ENCODE measurements at places on chromosomes 1 and 21.

GRCh38 chr1:54397980-54398379, 8.2 kb downstream of the SSBP3 start:
- no peak for DNase-seq

GRCh38 chr1:226134170-226135058, 52.1 kb downstream of the ACBD3 start:
- DNase-seq = no peak

GRCh38 chr1:246355411-246356230, 151.5 kb downstream of the SMYD3 start:
- DNase-seq = no peak

DNA sequence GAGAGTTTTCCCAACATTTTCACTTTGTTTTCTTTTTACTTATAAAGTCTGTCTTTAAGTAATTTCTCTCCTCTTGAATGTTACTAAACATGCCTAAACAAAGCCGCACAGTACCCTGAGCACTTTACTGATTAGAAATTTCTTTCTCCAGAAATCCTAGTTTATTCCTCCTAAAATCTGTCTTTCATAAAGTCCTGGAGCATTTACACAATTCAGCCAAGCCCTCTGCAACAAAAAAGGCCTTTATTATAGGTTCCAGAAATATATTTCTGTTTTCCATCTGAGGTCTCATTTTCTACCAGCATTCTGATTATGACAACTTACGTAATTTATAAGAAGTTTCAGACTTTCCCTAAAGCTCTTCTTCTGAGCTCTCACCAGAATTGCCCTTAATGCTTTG, 549.5 kb upstream of the OLFM3 start:
- DNase-seq = no peak

DNA sequence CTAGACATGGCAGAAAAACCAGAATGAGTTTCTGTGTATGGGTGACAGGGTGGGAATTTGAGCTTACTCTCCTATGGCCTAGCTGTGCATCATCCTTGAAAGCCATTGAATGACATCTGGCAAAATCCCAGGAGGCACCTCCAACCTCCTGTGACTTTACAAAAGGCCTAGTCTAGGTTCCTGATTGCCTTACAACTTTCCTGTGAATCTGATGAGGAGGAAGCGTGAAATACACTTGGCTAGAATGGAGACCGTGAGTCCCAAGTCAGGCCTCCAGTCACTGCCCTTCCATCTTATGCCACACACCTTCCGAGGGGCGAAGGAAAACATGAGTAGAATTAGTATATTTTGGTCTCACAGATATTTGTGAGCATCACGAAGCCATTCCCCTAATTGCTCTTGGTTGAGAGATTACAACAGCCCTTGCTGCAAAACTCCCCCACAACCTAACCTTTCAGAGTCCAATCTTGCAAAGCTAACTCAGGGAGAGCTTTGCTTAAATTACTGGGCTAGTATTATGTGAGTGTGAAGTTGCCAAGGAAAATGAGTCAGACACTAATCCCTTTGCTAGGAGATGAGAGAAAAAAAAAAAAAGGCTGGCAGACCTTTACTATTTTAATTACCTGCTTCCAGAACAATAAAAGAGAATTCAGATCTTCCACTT, 36.3 kb upstream of the PAXBP1 start:
- no peak for DNase-seq

DNA sequence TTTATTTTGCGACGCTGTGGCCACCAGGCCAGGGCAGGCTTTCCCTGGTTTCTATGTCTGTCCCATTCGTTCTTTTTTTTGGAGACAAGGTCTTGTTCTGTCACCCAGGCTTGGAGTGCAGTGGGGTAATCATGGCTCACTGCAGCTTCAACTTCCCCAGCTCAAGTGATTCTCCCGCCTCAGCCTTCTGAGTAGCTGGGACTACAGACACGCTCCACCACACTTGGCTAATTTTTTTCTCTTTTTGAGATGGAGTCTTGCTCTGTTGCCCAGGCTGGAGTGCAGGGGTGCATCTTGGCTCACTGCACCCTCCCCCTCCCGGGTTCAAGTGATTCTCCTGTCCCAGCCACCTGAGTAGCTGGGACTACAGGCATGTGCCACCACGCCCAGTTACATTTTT, 43.4 kb upstream of the WNT4 start:
- DNase-seq = no peak

- no peak for DNase-seq
Measured at GRCh38 chr1:8061210-8061609, 35.1 kb upstream of the ERRFI1 start.

DNA sequence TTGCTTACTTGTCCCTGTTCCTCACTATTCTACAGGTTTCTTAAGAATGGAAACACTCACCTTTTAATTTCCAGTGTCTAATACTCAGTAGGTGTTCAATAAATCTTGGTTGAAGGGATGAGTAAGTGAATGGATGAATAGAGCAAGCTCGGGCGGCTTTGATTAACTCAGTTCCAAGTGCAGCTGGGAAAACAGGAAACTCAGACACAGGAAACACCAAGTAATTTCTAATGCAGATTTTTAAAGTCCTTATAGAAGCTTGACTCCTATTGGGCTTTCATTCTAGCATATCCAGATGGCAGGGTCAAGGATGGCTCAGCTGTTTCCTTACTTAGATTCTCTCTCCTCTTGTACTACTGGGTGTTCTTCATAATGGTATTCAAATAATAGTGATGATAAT, 14.0 kb downstream of the CAMK1G start:
- DNase-seq = no peak

DNA sequence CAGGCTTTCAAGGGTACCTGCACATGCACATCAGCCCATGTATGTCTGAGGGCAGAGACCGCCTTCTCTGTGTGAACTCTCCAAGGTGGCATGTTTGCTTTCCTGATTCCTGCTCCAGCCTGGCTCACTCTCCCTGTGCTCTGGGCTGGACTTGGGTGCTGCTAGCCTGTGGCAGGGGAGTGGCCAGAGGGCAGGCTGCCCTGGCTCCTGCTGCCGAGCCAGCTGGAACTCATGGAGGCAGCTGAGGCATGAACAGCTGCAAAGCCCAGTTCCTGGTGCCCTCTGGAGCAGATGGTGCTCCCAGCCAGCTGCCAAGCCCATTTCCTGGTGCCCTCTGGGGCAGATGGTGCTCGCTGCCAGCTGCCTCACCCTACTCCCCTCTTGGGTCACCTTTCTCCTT, 7.6 kb downstream of the UBL4B start:
- DNase-seq = no peak

GRCh38 chr1:174225499-174226204, 66.3 kb downstream of the RABGAP1L start:
- no peak for DNase-seq

GRCh38 chr1:162218546-162218945, 149.1 kb downstream of the NOS1AP start:
- no peak for DNase-seq

DNA sequence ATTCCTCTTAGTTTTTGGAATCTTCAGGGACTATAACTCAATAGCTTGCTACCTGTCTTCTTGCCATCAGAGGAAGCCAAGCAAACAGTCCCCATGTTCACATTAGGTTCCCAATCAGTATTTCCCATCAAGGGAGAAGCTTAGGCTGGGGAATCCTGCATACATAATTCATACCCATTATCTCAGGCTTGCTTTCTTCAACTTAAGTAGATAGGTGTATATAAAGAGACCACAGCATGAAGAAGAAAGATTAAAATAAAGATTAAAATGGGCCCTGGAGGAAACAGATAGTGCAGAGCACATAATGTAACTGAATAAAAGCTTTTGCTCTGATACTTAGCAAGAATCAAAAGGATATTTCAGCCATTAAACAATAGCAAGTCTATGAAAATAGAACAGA, 29.0 kb upstream of the KCNK1 start:
- no peak for DNase-seq

DNA sequence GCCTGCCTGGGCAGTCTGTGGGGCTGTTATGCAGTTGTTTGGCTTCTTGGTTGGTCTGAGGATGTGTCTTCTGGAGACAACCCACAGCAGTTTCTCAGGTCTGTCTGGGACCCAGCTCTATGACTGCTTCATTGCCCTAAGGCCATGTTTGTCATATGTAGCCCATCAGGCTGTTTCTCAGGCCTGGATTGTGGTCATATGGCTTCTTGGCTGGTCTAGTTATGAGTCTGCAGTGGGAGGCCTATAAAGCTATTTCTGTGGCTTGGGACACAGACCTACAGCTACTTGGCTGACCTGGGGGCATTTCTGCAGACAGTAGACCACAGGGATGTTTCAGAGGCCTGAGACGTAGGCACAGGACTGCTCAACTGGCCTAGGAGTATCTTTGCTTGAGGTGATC, 41.5 kb downstream of the CHIA start:
- no peak for DNase-seq

DNA sequence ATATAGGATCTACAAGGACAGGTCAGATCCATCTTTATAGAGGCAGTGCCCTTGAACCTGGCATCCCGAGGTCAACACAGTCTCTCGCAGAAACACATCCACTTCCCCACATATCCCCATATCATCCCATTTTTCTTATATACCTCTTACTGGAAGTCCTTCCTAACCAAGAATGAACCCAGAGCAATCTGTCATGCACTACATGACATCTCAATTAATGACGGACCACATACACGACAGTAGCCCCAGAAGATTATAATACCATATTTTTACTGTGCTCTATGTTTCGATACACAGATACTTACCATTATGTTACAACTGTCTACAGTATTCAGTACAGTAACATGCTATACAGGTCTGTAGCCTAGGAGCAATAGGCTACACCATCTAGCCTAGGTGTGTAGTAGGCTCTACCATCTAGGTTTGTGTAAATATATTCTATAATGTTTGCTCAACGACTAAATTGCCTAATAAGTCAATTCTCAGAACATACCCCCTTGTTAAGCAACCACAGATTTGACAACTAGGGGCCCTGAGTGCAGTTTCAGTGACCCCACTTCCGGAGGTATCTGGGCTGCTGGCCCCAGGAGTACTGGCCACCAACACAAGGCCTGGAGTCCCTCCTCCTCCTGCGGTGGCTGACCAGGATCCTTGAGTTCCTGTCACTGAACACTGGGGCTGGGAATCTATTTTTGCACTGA, 28.1 kb downstream of the PTPN14 start:
- DNase-seq = no peak

- no peak for DNase-seq
Measured at GRCh38 chr1:42003433-42003832, 84.7 kb upstream of the HIVEP3 start.

DNA sequence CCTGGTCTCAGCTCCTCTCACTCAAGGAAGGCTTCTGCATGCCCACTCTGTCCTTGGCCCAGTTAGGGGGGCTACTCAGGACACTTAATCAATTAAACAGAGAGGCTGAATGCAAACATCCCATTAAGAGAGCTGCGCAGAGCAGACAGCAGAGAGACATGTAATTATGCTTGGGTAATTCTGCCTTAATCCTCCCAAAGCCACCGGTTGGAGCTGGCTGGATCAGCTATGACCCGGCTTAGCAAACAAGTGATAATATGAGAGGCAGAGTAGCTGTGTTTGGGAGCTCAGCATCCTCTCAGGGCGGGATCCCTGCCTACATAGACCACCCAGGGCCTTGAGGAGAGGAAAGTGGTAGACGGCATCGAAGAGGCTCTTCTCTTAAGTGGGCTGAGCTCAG, 183.2 kb downstream of the GRIK3 start:
- DNase-seq = no peak

GRCh38 chr1:30444850-30445249, 278.5 kb downstream of the MATN1 start:
- DNase-seq = no peak

- DNase-seq = no peak
Measured at GRCh38 chr21:43956670-43957035, 55.5 kb upstream of the TRAPPC10 start.

GRCh38 chr21:44354001-44354405, 582 bp downstream of the TRPM2 start:
- DNase-seq = no peak
